ENCODE measurements at places on chromosomes 3 and 15. TPM values are rescaled to one million over a fixed set of nuclear protein-coding genes. Genes with fewer than 3 reads are reported as not detected.

- DNase-seq: no peak
Observed at GRCh38 chr3:8499181-8499611, 2.4 kb upstream of the LMCD1 start.

DNA sequence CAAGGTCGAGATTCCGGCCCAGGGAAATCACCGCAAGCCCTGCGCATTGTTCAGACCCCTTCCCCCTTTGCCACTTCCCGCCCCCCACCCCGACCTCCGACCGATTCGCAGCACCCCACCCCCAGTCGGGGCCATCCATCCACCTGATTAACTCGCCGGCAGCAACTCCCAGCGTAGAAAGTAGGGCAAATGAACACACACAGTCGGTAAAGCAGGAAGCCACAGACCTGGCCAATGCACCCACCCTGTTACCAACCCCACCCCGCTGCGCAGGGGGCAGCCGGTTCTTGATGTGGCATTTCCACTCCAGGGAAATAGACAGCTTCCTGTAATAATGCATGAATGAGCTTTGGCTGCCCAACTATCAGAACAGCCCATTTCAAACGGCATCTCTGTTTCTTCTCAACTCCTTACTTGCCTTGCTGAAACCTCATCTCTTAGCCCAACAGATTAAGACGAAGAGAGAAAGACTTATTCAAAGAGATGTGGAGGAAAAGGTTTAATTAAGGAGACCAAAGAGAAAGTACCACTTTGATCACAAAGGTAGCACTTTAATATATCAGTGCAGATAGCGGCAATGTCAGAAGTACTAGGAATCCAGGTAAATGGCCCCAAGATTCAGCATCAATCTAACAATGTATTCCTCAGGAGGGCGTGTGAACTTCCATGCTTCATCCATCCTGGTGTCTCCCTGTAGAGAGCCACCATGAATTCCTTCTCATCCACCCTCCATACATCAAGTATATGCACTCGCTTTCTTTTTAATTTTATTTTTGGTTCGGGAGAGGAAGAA is 1.9 kb downstream of the TNIK start:
- DNase-seq: no peak

DNA sequence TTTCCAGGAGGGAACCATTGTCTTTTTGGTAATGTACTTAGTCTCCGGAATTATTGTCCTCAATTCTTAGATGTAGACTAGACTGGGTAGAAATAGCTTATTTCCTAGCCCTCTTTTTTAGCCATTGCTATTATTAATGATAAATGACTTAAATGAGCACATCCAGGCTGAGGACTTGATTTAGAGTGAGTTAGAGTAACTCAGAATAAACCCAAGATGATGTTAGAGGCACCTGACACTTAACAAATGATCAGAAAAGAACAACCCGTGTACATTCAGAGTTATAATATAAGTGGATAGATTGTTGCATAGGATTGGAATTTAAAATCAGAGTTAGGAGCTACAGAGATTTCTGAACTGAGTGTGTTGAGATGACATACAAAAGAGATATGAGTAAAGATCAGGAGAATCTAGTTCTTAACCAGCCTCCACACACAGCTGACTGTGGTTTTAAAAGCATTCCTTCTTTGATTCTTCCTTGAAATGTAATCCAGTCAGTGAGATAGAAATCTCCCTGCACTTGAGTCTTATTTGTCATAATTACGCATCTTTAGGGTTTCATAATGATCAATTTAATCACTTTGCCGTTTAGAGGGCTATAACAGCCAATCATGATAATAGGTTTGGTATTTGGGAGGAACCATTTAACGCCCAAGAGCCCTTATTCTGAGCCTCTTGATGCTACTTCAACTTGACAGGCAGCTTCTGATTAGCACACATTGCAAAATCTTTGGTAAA is 366.5 kb downstream of the GAP43 start:
- DNase-seq: no peak

Gene CNTN6
- polyA plus RNA-seq: 7.0 TPM

Gene NME9
- polyA plus RNA-seq: 3.8 TPM

Gene BFSP2
- polyA plus RNA-seq: not detected

All from right lung (tissue), 10 donors.